D341Med (cell line): ENCODE measurements at places on chromosomes 6 and 20.

- DNase-seq, result no peak
These were observed 6.4 kb downstream of the BLOC1S5 start for GRCh38 chr6:8057793-8058192.

DNA sequence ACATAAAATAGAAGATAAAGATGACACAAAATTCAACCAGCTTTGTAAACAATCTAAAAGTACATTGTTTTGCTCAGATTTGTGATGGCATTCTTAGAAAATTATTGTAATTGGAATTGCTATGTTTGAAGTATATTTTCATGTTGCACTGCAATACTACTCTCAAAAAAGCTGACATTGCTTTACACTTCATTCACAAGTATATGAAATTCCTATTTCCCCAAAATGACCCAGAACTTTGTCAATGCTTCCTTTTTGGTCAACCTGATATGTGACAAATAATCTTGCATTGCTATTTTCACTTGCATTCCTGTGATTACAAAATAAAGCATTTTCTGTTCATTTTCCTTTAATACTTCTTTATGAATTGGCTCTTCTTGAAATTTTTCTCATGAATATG lies 104.1 kb upstream of the BMP5 start:
- no peak for DNase-seq

DNA sequence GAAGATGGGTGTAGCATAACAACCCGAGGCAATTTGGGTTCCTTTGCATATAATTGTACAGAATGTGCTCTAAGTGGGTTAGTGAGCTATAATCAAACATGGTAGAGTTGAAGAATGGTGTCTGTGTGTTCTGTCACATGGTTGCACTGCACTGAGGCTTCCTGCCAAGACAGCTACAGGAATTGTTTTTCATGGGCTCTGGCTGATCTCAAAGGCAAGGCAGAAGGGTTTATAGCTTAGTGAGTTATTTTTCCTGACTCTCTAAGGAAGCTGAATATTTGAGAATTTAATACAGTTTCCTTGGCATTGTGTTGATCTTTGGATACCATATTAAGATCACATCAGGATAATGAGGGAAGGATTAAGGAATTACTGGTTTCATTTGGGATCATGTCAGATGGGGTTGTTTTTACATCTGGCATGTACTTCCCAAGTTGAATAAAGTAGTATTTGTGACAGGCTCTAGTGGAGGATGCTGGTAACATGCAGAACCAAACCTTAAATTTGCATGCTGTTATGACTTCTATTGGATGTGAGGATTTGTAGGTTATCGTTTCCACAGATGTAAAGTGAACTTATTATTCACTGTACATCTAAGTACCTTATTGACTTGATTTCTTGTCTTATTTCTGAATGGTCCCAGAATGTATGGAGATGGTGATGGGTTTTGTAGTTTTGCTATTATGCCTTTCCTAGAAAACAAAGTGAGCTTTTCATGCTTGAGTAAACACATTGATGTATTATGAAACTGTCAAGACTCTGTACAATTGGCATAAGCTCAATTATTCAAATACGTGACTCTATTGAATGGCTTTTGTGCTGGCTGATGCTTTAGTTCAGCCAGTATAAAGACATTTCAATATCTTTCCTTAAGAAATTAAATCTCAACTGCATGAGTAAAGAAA lies 43.3 kb downstream of the LRRC1 start:
- DNase-seq, result peak; percentile 40

DNA sequence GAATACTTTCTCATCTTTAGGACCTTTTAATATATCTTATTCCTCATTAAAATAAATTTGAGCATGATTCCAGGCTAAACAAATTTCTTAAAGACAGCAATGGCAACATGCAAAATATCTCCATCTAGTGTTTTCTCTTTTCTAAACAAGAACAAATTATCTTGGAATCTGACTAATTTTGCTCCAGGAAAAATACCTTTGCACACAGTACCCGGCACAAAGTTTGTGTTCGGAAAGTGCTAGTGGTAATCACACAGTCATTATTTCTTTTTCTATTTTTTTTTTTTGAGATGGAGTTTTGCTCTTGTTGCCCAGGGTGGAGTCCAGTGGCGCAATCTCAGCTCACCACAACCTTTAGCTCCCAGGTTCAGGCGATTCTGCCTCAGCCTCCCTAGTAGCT lies 8.2 kb upstream of the EFHC1 start:
- no peak for DNase-seq

- no peak for DNase-seq
These were observed 990 bp upstream of the TRAF3IP2 start for GRCh38 chr6:111606620-111607115.

DNA sequence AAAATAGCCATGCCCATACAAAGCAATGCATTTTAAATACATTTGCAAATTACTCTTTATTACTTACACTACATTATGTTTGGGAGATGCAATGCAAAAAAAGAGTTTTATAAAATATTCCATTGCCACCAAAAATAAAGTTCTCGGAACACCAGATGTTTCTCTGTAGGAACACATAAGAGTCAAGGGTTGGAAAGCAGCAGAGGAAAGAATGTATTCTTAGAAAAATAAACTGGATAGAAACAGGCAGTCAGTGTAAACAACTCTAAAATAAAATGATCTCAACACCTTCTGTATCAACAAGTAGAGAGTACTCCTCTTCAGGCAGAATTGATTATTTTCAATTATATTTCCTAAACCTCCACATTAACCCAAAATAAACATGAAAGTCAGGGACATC lies 28.1 kb downstream of the KIF13A start:
- DNase-seq, result no peak

GRCh38 chr6:157217894-157218370 lies 105.4 kb downstream of the TMEM242 start:
- DNase-seq, result no peak

- no peak for DNase-seq
These were observed 81.4 kb upstream of the ARID1B start for GRCh38 chr6:156695742-156696141.

- no peak for DNase-seq
These were observed 16.4 kb upstream of the QKI start for GRCh38 chr6:163398115-163398514.

DNA sequence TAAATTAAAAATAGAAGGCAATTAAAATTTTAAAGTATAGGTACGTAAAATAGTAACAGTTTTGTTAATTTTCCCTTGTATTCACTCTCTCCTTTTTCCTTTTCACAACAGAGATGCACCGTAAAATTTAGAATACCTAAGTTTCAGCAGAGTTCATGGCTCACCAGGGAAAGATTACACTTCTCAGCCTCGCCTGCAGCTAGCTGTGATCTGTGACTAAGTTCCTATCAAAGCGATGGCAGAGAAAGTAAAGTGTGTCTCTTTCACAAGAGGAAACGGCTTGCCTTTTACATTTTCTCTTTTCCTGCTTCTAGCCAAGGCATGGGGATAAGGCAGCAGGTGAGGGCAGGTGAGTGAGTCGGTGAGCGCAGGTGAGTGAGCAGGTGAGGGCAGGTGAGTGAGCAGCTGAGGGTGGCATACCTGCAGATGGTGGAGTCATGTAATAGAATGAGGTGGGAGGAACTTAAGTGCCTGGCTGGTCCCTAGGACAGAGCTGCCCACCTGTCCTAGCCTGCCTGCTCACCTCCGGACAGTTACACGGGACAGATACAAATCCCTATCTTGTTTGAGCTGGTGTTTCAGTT lies 30.9 kb downstream of the ZFP64 start:
- no peak for DNase-seq

DNA sequence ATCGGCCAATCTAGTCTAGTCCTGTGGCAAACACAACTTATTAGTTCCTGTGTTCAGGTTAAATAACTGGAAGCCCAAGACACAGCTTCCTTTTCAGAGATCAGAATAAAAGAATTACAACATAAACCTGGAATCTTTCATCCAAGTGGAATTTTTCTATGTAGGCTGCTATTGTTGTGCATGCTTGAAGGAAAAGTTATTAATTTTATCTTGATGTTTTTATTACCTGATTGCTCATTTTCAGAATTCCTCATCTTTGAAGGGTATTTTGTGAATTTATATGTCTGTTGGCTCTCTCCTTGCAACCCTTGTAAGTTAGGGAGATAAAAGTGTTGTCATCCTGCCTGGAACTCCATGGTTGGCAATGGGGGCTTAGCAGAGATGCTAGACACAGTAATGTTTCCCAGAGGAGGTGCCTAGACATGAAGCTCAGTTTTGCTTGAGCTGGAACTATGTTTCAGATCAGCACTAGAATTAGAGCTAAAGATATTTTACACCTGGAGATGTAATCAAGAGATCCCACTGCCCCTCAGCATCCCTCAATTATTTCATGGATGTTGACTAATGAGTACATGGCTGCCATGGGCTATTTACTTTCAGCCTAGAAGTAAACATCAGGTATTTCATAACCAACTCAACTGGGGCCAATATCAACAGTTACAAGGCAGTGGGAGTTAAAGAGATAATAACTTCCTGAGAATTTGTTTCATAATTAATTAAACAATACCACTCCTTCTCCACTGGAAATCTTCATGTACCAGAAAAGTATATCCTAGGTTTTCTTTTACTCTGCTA lies 367.0 kb upstream of the MARCKS start:
- no peak for DNase-seq

- no peak for DNase-seq
These were observed 15.4 kb downstream of the COL11A2 start for GRCh38 chr6:33176906-33177305.

DNA sequence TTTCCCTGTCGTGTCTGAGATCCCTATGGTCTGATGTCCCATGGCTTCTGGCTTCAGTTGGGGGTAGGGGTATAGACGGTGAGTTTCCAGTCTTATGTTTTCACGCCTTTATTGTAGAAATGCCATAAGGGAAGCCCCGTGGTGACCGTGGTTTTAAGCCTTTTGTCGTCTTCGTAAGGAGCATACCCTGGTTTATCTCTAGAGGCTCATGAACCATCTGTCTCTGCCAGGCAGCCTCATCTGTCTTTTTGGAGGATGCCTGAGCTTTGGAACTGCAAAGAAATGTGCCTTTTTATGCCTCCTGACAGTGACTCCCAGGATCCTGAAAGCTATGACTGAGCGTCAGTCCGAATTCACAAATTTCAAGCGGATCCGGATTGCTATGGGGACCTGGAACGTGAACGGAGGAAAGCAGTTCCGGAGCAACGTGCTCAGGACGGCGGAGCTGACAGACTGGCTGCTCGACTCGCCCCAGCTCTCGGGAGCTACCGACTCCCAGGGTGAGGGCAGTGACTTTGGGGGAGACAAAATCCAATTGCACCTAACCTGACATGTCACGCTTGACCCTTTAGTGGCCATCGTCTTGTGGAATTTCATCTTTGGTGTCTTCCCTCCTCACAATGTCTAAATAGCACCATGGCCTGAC lies 84.6 kb downstream of the SYNJ2 start:
- no peak for DNase-seq

GRCh38 chr20:56558968-56559367 lies 25.9 kb downstream of the FAM209B start:
- DNase-seq, result no peak

DNA sequence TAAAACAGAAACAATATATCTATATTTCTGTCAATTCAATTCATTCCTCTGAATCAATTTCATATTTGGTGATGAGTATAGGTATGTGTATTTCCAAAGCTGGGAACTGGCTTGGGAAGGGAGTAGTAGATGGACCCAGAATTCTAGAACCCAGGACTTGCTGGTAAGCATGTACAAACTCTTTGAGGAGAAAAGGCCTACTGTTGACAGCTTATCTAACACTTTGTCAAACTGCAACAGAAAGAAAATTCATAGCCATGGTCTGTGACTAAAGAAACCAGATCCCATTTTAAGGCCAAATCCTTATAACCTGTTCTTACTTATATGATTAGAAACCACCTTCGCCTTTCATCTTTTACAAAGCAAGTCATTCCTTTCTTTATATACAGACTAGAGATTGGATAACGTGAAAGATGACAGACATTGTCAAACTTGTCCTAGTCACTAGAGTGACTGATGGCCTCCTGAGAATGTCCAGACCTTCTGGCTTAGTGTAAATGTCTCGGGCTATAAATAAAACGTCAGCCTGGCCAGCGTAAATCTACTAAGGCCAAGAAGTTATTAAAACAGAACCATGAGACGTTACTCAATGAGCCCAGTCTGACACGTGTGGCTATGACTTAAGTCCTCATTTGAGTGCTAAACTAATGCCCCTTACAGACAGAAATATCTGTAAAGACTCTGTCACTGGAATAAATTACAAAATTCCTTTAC lies 152.3 kb downstream of the ALDH8A1 start:
- no peak for DNase-seq
